Calu3 (cell line): ENCODE measurements at places on chromosomes 12 and 14. TPM values are rescaled to one million over a fixed set of nuclear protein-coding genes. Genes with fewer than 3 reads are reported as not detected.

DNA sequence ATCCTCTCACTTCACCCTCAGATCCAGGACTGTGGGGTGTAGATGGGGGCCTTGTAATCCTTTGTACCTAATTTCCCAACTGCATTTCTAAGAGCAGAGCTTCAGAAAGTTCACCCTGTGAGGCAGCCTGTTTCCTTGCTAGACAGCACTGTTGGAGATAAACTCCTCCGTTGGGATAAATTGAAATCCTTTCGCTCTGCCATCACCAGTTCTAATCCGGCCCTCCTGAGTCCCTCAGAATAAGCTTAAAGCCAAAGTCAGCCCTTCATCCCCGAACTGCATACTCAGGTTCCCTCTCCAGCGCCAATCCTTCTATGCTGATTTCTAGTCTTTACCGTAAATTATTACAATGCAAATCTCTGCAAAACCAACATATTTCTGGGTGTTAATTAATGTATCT, 114.7 kb downstream of the PRMT8 start:
- H3K27ac ChIP-seq = no peak overlapping the region
- no peak overlapping the region for H3K4me3 ChIP-seq
- DNase-seq = no peak
- H3K4me1 ChIP-seq = no peaks in the 10 kb centered on the region

- H3K27me3 ChIP-seq = no peaks in the 10 kb centered on the region
- H3K27ac ChIP-seq = no peak overlapping the region
- no peak overlapping the region for H3K4me3 ChIP-seq
- no peak for DNase-seq
- H3K36me3 ChIP-seq = no peaks in the 10 kb centered on the region
These were observed 469.1 kb downstream of the PRKD1 start for GRCh38 chr14:29458547-29458946.

DNA sequence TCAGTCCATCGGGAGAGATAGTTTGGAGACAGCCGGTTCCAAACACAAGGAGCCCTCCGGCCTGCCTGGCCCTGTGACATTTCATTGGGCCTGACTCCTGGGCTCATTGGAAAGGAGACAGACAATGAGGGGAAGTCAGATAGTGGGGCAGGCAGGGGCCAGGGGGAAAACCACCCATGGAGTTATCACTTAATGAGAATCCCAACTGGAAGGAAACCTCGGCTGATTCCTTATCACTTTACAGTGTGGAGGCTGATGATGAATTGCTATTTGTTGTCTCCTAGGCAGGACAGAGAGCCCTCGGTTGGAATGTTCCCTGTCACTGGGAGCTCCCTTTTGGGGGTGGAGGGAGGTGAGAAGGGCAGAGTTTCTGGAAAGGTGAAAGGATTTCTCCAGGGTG, 44.4 kb downstream of the TBX5 start:
- no peaks in the 10 kb centered on the region for H3K4me1 ChIP-seq
- H3K36me3 ChIP-seq = no peaks in the 10 kb centered on the region
- DNase-seq = no peak
- H3K4me3 ChIP-seq = no peak overlapping the region
- no peak overlapping the region for H3K27ac ChIP-seq
- H3K27me3 ChIP-seq = no peaks in the 10 kb centered on the region

DNA sequence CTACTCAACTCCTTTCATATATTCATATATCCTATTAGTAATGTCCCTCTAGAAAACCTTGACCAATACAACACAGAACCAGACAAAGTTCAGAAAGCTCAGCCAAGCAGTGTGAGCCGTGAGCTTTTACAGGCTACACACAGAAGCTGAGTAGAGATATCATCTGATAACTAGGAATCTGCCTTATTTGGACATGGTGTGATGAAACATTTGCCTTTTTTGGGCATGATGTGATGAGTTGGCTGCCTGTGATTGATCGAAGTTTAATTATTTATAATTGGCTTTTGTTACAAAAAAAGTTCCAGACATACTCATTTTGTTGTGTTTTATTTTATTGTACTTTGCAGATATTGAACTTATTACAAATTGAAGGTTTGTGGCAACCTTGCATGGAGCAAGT, 46.6 kb downstream of the TESPA1 start:
- no peak for DNase-seq
- no peaks in the 10 kb centered on the region for H3K27me3 ChIP-seq
- H3K4me1 ChIP-seq = peaks cover 33% of the 10 kb centered on the region
- H3K27ac ChIP-seq = no peak overlapping the region
- H3K36me3 ChIP-seq = peaks cover 5% of the 10 kb centered on the region

Gene BCDIN3D
- 4.0 and 4.7 TPM in 2 replicates for total RNA-seq

Gene CLBA1
- total RNA-seq = 12.8 and 13.8 TPM in 2 replicates

Gene PTPRB
- total RNA-seq = 43.2 and 44.5 TPM in 2 replicates

GRCh38 chr12:95151406-95151805, 65.9 kb downstream of the FGD6 start:
- H3K4me3 ChIP-seq = no peak overlapping the region
- no peaks in the 10 kb centered on the region for H3K27me3 ChIP-seq
- DNase-seq = no peak
- peak overlapping the region; percentile 11 for H3K27ac ChIP-seq
- peaks cover 40% of the 10 kb centered on the region for H3K36me3 ChIP-seq

GRCh38 chr12:47819896-47820630, at the start of gene HDAC7:
TSS of gene HDAC7 (minus strand) at chr12:47819903. CDS start at chr12:47819785, 118 bp downstream.
- DNase-seq = peak; percentile 45
- H3K4me3 ChIP-seq = peak within 1 kb of the TSS; percentile 88
- peaks cover 31% of the 10 kb centered on the region for H3K36me3 ChIP-seq

Gene PAH
- total RNA-seq = 31.4 and 48.9 TPM in 2 replicates

- no peaks in the 10 kb centered on the region for H3K27me3 ChIP-seq
- DNase-seq = no peak
These were observed 51.5 kb downstream of the ZC3H14 start for GRCh38 chr14:88614218-88614907.

Gene TAS2R31
- 3.6 and 4.1 TPM in 2 replicates for total RNA-seq

Gene KCNC2
- not detected in 2 replicates for total RNA-seq

- no peaks in the 10 kb centered on the region for H3K27me3 ChIP-seq
- no peak for DNase-seq
- H3K4me3 ChIP-seq = no peak overlapping the region
- no peak overlapping the region for H3K27ac ChIP-seq
- no peaks in the 10 kb centered on the region for H3K4me1 ChIP-seq
These were observed 7.9 kb downstream of the METTL25 start for GRCh38 chr12:82366197-82366596.

Gene ERBB3
- total RNA-seq = 170 and 183 TPM in 2 replicates

GRCh38 chr12:752695-753610, 574 bp downstream of the WNK1 start:
- peaks cover 17% of the 10 kb centered on the region for H3K4me1 ChIP-seq
- peaks cover 13% of the 10 kb centered on the region for H3K36me3 ChIP-seq
- DNase-seq = peak; percentile 78
- peak overlapping the region; percentile 88 for H3K27ac ChIP-seq

Gene KLHL28
- total RNA-seq = 10.1 and 10.7 TPM in 2 replicates

DNA sequence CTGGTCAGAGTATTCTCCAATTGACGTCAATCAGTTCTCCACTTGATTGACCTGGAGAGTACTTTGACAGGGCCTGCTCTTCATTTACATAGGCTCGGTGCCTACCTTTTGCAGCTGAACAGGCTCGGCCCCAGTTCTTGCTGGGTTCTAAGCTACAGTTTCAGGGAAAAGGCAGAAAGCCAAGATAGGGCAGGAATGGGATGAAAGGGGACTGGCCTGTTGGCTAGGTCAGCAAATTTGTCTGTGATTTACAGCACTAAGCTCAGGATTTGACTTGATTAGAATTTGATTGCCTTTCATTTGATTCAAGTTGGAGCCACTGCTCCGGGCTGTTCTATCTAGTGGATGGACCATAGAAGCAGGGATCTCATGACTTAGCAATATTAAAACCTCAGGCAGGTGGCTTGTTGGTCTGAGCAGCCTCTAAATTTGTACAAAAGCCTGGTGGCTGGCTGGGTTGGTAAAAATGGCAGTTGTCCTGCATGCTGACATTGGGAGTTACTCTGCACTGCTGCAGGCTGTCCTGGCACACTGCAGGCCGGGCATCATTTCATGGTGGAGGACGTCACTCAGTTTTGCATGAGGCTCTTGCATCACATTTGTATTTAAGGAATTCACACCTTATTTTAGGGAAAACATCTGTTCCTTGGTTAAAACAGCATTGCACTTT, 71.8 kb downstream of the BICD1 start:
- no peak overlapping the region for H3K4me3 ChIP-seq
- DNase-seq = no peak
- H3K36me3 ChIP-seq = no peaks in the 10 kb centered on the region

DNA sequence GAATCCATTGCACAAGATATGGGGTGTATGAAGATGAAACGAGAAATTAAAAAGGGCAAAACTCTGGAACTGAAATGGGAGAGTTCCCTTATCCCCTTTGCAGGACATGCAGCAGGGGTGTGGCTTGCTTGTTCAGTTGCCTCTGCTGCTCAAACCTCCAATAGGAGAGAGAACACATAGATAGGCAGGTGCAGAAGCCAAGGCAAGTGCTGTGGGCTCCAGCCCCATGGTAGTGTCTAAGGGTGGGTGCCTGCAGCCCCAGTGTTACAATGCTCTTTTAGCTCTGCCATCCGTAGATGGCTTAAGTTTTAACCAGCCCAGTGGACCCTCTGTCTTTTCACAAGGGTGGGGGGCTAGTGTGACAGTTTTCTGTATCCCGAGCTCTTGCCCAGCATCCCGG, 69.7 kb downstream of the CMAS start:
- no peak overlapping the region for H3K27ac ChIP-seq
- H3K36me3 ChIP-seq = no peaks in the 10 kb centered on the region
- H3K4me1 ChIP-seq = no peaks in the 10 kb centered on the region
- no peak overlapping the region for H3K4me3 ChIP-seq
- no peak for DNase-seq

DNA sequence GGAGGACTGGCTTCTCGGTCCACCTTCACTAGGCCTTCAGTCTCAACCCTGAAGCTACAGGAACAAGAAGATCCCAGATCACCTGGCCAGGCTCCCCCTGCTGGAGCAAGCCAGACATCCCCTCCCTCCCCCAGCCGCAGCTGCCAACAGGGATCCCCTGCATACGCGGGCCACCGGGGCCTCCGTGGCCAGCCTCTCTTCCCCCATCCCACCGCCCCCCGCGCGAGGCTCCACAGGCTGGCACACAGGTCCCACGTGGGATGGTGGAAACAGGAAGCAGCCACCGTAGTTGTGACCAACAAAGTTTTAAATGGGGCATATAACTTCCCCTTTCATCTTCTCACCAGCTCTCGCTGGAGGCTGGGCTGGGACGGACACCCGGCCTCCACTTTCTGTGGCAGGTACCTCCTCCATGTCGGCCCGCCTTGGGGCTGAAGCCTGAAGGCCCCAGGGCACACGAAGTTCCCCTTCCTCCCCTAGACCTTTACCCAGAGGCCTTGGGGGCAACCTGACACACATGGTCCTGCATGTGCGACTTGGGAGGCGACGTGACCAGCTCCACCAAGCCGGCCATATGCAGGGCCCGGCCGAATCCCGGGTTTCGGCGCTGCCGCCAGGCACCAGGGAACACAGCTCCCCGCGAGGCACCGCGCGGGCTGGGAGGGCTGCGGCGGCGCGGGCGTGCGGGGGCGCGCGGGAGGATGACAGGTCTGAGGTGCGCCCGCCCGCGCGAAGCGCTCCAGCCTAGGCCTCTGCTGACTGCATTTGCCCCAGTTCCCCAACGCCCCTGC, 44.4 kb upstream of the PNMA1 start:
- peak; percentile 90 for DNase-seq
- H3K27me3 ChIP-seq = no peaks in the 10 kb centered on the region
- peak overlapping the region; percentile 73 for H3K4me3 ChIP-seq
- peak overlapping the region; percentile 87 for H3K27ac ChIP-seq
- H3K4me1 ChIP-seq = peaks cover 78% of the 10 kb centered on the region

Gene TEX52
- not detected in 2 replicates for total RNA-seq

Gene KRT81
- total RNA-seq = 0.28 and 0.61 TPM in 2 replicates

GRCh38 chr12:45131506-45131905, 80.6 kb upstream of the DBX2 start:
- no peaks in the 10 kb centered on the region for H3K36me3 ChIP-seq
- H3K4me3 ChIP-seq = no peak overlapping the region
- peaks cover 15% of the 10 kb centered on the region for H3K4me1 ChIP-seq

- H3K4me1 ChIP-seq = no peaks in the 10 kb centered on the region
- H3K4me3 ChIP-seq = no peak overlapping the region
- peaks cover 32% of the 10 kb centered on the region for H3K36me3 ChIP-seq
- no peak for DNase-seq
These were observed 14.1 kb downstream of the EIF5 start for GRCh38 chr14:103348154-103348553.

- no peak overlapping the region for H3K27ac ChIP-seq
- no peaks in the 10 kb centered on the region for H3K4me1 ChIP-seq
- H3K27me3 ChIP-seq = no peaks in the 10 kb centered on the region
- no peaks in the 10 kb centered on the region for H3K36me3 ChIP-seq
- DNase-seq = no peak
- no peak overlapping the region for H3K4me3 ChIP-seq
These were observed 147.5 kb downstream of the IPO8 start for GRCh38 chr12:30548203-30548602.

- H3K36me3 ChIP-seq = no peaks in the 10 kb centered on the region
- H3K27me3 ChIP-seq = peaks cover 24% of the 10 kb centered on the region
- no peaks in the 10 kb centered on the region for H3K4me1 ChIP-seq
- H3K27ac ChIP-seq = no peak overlapping the region
- DNase-seq = no peak
- no peak overlapping the region for H3K4me3 ChIP-seq
These were observed 161.7 kb downstream of the ANO2 start for GRCh38 chr12:5783289-5783920.

DNA sequence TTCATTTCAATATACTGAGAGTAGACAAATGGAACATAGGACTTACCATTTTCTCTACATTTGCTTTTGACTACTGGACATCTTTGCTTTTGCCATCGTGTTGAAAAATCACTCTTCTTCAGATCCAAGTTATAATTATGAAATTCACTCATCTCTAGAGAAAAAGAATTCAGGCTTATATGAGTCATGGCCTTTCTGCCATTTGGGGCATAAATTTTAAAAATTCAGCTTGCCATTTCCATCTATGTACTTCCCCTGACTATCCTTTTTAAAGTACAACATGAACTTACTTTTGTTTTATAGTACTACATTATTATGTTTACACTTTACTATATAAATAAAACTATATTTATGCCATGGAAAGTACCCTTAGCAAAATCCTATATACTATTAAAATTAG, 3.0 kb downstream of the KLRK1 start:
- H3K36me3 ChIP-seq = no peaks in the 10 kb centered on the region
- H3K27me3 ChIP-seq = no peaks in the 10 kb centered on the region
- H3K4me3 ChIP-seq = no peak overlapping the region

- H3K4me1 ChIP-seq = peaks cover 22% of the 10 kb centered on the region
- peak overlapping the region; percentile 99 for H3K4me3 ChIP-seq
- no peak for DNase-seq
- peak overlapping the region; percentile 100 for H3K27ac ChIP-seq
- H3K36me3 ChIP-seq = peaks cover 53% of the 10 kb centered on the region
- H3K27me3 ChIP-seq = no peaks in the 10 kb centered on the region
These were observed 419 bp upstream of the ATXN7L3B start for GRCh38 chr12:74537126-74537706.

GRCh38 chr12:4707306-4707705, 12.9 kb upstream of the GALNT8 start:
- H3K4me1 ChIP-seq = no peaks in the 10 kb centered on the region
- no peak overlapping the region for H3K27ac ChIP-seq
- H3K36me3 ChIP-seq = no peaks in the 10 kb centered on the region
- H3K27me3 ChIP-seq = peaks cover 30% of the 10 kb centered on the region

Gene GPR84
- not detected in 2 replicates for total RNA-seq

Gene RD3L
- total RNA-seq = not detected in 2 replicates
